ENCODE measurements at places on chromosomes 13 and 19.

- no peak for DNase-seq
These were observed 2.0 kb upstream of the A1BG start for GRCh38 chr19:58355215-58355796.

GRCh38 chr13:88676016-88676415 lies 1004.8 kb downstream of the SLITRK5 start:
- DNase-seq: no peak

DNA sequence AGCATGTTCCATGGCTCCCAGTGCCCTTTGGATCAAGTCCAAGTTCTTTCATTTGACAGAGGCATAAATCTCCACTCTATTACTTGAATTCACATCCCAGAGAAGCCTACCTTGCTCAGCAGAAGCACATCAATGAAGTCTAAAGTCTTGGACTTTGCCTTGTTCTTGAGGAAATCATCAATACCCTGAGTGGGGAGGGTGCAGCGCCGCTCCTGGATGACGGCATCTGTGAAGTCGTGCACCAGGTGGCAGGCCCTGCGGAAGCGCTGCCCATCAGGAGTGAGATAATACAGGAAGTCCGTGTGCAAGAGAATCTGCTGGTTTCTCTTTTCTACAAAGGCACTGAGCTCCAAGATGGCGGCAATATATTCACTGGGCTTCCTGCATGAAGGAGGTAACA lies 10.6 kb downstream of the CYP4F11 start:
- no peak for DNase-seq

DNA sequence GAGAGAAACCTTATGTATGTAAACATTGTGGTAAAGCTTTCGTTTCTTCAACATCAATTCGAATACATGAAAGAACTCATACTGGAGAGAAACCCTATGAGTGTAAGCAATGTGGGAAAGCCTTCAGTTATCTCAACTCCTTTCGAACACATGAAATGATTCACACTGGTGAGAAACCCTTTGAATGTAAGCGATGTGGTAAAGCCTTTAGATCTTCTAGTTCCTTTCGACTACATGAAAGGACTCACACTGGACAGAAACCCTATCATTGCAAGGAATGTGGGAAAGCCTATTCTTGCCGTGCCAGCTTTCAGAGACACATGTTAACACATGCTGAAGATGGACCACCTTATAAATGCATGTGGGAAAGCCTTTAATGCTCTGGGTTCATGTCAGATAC lies 24.7 kb downstream of the ZNF136 start:
- DNase-seq: no peak

DNA sequence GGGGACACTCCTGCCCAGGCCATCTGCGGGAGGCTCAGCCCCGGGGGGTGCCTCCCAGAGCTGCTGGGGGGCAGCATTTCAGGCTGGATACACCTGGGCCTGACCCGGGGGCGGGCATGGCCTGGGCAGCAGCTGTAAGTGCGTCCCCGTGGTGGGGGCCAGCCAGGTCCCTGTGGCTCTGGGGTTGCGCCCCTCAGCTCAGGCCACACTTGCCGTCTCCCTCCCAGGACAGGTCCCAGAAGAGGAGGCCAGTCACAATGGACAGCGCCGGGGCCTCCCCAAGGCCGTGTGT lies 11.6 kb downstream of the CBARP start:
- DNase-seq: no peak

DNA sequence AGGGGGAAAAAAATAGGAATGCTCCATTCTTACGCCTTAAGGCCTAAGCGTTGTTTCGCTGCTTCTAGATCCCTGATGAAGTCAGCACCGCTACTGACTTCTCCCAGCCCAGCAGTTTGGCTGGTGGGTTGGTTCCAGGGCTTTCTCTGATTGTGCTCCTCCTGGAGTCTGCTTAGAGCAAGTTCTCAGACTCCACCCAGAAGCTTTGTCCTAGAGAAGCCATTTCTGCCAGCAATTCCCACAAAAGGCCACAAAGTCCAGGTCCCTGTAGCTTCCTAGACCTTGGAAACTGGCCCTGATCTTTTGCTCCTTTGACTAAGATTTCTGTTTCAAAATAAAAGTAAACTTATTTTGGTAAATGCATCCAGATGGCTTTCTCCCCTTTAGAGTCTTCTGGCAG lies 65.4 kb downstream of the KCTD12 start:
- no peak for DNase-seq

GRCh38 chr19:1170938-1171754 lies 2.9 kb downstream of the SBNO2 start:
- no peak for DNase-seq

- no peak for DNase-seq
These were observed 163.3 kb downstream of the NUFIP1 start for GRCh38 chr13:44825953-44826352.

GRCh38 chr13:86445206-86445605 lies 646.0 kb upstream of the SLITRK6 start:
- no peak for DNase-seq

- DNase-seq: no peak
These were observed 42.6 kb downstream of the ZNF146 start for GRCh38 chr19:36257520-36257876.

DNA sequence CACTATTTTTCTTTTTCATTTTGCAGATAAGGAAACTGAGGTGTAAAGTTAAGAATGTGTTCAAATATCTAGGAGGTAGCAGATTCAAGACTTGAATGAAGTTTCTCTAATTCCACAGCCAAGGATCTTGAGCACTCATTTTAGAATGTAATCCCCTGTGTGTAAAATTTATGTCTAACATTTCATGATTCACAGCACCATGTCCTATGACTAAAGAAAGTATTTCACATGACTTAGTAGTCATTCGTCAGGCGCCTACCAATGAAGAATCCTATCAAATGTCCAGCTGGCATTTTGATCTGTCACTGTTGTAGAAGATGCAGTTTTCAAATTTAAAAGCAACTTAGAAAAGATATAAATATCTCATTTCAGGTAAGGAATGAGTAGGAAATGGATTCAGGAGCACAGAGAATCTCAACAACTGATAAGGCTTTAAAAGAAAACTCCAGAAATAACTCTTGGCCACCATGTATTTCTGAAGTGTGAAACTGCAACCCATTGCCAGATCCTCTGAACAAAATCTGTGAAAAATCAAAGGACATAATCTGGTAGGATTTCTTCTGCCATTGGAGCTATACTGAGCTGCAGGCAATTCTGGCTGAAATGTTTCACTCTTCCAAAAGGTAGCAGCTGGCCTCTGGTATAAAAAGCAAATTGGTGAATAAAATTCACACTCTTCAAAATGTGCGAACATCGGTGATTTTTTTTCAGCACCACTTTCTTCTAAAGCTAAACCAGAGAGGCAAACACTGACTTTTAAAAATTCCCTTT lies 92.2 kb downstream of the DCLK1 start:
- DNase-seq: no peak

GRCh38 chr19:47231215-47232054 lies 436 bp upstream of the BBC3 start:
- no peak for DNase-seq

- DNase-seq: no peak
These were observed 181.9 kb downstream of the PCDH9 start for GRCh38 chr13:67048084-67048820.

- DNase-seq: no peak
These were observed 385.4 kb upstream of the PRR20A start for GRCh38 chr13:56755181-56755935.

GRCh38 chr13:47146991-47147811 lies 250.3 kb upstream of the HTR2A start:
- no peak for DNase-seq

- DNase-seq: no peak
These were observed 7.2 kb upstream of the ASPDH start for GRCh38 chr19:50520822-50521465.

GRCh38 chr19:19782783-19783182 lies 38.8 kb downstream of the ZNF506 start:
- no peak for DNase-seq

DNA sequence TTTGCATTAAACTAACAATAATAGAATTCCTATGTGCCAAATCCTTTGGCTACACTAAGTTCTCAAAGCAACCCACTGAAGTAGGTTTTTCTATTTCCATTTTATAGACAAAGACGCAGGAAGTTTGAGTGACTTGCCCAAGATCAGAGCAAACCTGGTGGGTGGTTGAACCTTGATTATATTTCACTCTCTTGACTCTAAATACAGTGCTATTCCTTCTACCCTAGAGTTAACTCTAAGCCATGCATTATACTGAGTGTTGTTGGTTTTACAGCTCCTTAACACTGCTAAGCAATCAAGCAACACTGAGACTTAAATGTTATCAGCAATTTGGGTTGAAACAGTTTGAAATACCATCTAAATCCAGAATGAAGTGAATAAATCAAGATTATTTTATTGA lies 813.6 kb upstream of the GPC6 start:
- DNase-seq: no peak

- no peak for DNase-seq
These were observed 1.1 kb downstream of the ZNF550 start for GRCh38 chr19:57558525-57558924.

GRCh38 chr19:46542428-46543230 lies 47.0 kb upstream of the PNMA8B start:
- DNase-seq: peak; percentile 78

GRCh38 chr13:97395447-97396136 lies 38.4 kb upstream of the RAP2A start:
- DNase-seq: no peak

DNA sequence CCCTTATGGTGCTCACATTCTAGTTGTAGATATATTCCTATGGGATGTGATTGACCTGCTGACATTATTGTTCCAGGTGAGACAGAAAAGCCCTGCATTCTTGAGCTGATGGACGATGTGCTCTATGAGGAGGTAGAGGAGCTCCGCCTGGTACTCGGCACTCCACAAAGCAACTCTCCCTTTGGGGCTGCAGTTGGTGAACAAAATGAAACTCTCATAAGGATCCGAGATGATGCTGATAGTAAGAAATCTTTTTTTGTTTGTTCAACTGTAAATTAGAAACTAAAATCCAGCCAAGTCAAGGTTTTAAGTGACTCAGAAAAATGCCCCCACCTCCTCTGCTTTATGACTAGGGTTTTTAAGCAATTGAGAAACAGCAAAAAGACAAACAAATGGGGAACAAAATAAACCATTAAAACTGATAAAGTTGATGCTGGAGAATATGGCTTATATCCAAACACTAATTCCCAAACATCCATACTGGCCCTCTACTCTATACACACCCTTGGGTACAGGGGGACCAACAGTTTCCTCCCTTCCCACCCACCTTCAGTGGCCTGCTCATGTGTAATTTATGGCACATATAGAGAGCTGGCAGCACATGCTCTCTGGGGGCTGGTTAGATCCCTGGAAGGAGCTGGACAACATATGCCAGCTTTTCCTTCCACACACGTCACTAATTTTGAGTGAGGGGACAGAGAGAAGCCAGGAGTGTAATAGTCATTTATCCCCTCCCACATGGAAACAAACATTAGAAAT lies 139.6 kb downstream of the STOML3 start:
- no peak for DNase-seq

GRCh38 chr13:25840261-25840660 lies 211.6 kb downstream of the SHISA2 start:
- no peak for DNase-seq

DNA sequence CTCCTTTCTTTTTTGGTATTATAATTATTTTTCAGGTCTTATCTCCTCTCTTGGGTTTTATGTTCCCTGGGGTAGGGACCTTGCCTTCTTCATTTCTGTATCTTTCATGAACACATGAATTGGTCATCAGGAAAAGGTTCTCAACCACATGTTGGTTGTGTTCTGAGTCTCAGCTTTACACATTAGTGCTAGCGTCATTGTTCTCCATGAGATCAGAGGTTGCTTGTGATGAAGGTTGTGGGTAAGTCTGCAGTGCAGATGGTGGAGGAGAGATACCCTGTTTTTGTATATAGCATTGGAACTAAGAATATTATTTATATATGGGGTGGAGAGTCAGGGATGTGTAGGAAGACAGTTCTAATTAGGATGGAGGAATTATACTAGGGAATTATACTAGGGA lies 24.5 kb upstream of the CEACAM8 start:
- no peak for DNase-seq

GRCh38 chr19:30228113-30228834 lies 143.9 kb upstream of the ZNF536 start:
- no peak for DNase-seq

- DNase-seq: no peak
These were observed 47.1 kb downstream of the TGDS start for GRCh38 chr13:94548821-94549231.

DNA sequence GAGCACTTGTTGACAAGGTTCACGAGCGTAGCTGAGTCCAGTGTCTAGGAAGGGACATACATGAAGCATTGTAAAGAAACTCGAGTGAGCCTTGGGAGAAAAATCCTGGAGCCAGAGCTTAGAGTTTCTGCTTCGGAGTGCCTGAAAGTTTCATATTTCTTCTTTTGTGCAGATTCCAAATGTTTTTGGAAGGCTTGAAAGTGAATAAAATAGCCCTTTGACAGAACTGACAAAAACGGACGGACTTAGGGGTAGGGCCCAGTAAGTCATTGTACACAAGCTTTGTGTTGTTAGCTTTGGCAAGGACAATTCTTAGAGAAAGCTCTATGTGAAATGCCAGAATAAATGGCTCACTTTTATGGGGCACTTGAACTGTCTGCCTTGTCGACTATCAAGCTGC lies 2.8 kb downstream of the RNF113B start:
- DNase-seq: no peak

- no peak for DNase-seq
These were observed 16.2 kb downstream of the SOX21 start for GRCh38 chr13:94696171-94696570.

GRCh38 chr13:45915686-45916439 lies 64.3 kb upstream of the SIAH3 start:
- DNase-seq: no peak

GRCh38 chr19:3320354-3320670 lies 46.1 kb upstream of the NFIC start:
- no peak for DNase-seq

GRCh38 chr13:33263484-33263883 lies 22.1 kb downstream of the STARD13 start:
- DNase-seq: no peak

DNA sequence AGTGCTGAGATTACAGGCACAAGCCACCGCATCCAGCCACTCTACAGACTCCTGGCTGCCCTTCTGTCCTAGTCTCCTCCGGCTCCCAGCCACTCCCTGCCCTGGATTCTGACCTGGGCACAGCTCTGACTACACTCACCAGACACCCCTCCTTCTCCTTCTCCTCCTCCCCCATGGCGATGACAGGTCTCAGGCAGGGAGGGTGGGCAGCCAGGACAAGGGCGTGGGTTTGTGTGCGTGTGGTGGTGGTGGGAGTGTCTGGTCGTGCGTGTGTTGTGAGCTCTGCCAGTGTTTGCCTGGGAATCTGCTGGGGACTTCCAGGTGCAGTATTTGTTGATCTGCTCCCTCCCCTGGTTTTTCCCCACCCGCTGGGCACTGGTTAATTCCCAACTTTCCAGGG lies 3.0 kb upstream of the NCCRP1 start:
- DNase-seq: no peak

DNA sequence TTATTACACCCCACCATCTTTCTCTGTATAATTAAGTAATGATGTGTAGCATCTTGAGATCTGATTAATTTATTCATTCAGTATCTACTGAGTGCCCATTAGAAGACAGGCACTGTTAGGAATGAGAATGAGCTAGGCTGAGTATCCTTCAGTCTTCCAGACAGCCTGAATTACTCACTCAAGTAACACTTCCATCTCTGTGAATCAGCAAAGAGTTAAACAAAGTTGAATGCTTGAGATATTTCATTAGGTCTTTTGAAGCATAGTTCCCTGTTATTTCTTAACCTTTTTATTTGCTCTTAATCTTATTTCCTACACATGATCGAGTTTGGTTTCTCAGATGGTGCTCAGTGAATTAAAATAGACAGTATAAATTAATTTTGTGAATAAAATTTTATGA lies 413.7 kb downstream of the DCT start:
- no peak for DNase-seq

GRCh38 chr19:29029268-29029958 lies 183.5 kb downstream of the UQCRFS1 start:
- no peak for DNase-seq

Measured in DMS 273 treated with DMSO at 0.1 percent for 48 hours (cell line).